MM.1S (cell line): ENCODE measurements at places on chromosomes 2 and 18.

DNA sequence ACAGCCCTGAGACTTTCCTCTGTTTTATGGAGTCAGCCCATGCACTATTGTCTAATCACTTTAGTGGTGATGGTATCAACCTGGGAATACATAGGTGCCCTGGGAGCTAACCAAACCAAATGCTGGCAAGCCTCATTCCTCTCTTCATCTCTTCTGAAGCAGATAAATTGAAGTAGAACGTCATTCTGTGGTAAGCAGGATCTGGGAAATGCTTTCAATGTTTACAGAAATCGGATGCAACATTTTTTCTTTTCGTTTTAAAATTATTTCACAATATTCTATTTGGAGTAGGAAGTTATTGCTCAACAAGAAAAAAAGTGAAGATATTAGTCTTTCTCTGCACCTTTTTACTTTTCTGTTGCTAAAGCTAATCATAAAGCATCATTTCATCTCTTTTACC, 114.2 kb downstream of the RBMS1 start:
- no peak for DNase-seq

- DNase-seq: no peak
These were observed 39.9 kb upstream of the DARS1 start for GRCh38 chr2:136025057-136025973.

GRCh38 chr2:233098618-233099017, 38.5 kb downstream of the INPP5D start:
- no peak for DNase-seq

- DNase-seq: no peak
These were observed 190.1 kb upstream of the TNP1 start for GRCh38 chr2:217049956-217050355.

- no peak for DNase-seq
These were observed 90.1 kb downstream of the ALPK2 start for GRCh38 chr18:58538604-58539386.

- DNase-seq: no peak
These were observed 83.9 kb upstream of the MAPRE2 start for GRCh38 chr18:34957119-34957863.

DNA sequence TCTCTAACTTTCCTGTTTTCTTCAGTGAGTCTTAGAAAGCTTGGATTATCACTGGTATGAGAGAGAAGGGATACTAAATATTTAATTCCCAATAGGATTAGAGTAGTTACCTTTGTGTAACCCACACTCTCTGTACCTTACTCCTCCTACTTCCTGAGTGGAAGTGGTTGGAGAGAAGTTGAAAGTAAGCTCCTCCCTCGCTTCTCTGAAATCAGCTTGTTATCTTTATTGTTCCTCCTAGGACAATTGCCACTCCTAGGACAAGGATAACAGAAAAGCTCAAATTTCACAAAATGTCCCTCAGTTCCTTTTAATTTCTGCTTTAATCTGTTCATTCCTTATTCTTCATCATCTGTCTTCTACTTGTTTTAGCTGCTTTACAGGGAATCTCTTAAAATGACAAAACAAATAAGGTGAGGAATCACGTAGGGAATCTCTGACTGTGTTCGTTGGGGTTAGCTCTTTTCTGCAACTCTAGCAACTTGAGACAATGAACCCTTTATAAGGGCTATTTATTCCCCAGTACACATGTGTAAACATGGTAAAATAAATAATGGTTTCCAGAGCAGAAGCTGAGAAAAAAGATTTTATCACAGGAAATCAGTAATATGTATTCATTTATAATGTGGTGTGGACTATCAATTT, 8.6 kb downstream of the ITPRID2 start:
- no peak for DNase-seq

DNA sequence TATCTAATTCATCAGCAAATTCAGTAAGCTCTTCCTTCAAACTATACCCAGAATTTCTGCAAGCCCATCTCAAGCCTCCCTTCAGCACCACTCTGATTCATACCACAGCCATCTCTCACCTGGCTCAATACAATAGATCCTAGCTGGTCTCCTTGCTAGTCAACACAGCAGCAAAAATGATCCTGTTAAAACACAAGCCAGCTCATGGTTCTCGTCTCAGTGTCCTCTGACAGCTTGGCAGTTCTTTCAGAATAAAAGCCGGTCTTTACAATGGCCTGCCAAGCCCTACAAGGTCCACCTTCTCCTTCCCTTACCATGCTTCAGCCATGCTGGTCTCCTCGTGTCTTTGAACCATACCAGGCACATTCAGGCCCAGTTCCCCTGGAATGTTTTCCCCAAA, 296.9 kb upstream of the RND3 start:
- DNase-seq: no peak

DNA sequence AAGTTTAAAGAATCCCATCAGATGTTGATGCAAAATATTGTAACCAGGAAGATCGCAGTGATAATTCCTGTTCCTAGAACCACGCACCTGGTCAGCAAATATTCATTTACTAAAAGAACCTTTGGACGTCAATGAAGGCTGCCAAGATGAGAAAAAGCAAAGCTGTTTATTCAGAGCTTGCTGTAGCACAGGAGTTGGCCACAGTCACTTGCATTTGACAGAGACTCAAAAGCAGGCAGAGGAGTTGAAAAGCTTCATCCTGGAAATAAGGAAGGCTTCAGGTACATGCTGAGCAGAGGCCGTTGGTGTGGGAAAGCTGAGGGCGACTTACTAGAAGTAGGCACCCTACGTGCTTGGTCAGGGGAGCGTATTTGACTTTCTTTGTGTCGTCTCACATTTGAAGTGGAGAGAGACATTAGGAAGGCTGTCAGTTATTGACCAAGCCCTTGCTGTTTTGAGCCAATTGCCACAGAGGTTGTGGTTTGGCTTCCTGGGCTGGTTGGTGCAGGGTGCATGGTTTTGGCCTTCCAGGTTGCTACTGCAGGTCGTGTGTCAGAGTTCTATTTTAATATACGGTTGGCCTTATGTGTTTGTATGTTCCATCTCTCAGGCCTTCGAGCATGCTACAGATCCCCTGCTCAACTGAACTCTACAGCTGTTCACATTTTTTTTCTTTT, 289.6 kb downstream of the METTL4 start:
- no peak for DNase-seq

GRCh38 chr2:234958311-234958710, 6.5 kb downstream of the SH3BP4 start:
- DNase-seq: no peak

- peak; percentile 50 for DNase-seq
These were observed 42.2 kb downstream of the BIN1 start for GRCh38 chr2:127064642-127065250.

- no peak for DNase-seq
These were observed 46.6 kb upstream of the SERTAD2 start for GRCh38 chr2:64700133-64700809.

DNA sequence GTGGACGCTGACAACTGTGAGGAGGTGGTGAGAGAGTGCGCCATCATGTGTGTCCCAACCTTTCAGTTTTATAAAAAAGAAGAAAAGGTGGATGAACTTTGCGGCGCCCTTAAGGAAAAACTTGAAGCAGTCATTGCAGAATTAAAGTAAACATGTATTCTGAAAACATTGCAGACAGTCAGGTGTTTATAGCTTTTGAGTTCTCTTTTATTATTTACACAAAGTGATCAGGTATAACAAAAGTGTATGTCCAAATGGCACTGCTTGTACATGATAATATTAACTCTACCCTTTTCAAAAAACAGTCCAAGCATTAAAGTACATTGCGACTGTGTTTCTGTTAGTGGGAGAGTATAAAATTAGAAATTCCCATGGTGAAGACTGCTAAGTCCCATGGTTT, 2.2 kb downstream of the TXNDC2 start:
- no peak for DNase-seq

DNA sequence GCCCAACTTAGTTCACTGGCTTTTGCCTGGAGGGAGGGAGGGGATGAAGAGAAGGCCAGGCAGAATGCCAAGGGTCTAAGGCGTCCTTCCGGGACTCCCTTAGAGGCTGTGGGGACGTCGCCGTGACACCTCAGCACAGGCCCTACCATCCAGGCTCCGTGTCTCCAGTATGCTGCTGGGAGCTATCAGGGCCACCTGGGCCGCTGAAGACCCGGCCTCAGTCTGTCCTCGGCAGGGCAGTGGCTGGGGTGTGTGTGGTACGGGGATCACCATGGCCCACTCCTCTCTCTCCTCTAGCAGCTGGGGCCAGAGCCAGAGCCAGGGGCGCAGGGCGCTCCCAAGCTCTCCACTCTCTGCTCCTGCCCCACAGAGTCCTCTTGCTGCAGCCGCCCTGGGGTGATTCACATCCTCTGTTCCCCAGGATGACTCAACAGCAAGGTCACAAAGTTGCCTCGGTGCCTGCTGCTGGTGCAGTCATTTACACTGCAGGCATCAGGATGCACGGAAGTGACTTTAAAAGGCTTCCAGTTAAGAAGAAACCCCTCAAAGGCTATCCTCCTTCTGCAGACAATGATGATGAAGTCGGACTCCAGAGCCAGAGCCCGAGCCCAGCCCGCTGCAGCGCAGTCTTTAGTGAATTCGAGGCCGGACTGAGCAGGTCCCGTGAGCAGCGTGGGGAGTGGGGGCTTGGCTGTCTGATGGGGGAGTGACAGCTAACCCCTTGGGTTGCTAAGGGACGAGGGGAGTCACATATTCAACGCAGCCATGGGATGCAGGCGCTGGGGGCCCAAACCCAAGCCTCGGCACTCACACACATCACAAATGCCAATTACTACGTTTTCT, 31.9 kb downstream of the SNORC start:
- DNase-seq: no peak

- DNase-seq: no peak
These were observed 226.7 kb downstream of the ARHGAP15 start for GRCh38 chr2:143355870-143356269.

GRCh38 chr18:78972930-78973331, 6.7 kb upstream of the SALL3 start:
- DNase-seq: no peak
